Activated naive CD4-positive, alpha-beta T cell (primary cell): ENCODE measurements at places on chromosomes 7 and 10.

DNA sequence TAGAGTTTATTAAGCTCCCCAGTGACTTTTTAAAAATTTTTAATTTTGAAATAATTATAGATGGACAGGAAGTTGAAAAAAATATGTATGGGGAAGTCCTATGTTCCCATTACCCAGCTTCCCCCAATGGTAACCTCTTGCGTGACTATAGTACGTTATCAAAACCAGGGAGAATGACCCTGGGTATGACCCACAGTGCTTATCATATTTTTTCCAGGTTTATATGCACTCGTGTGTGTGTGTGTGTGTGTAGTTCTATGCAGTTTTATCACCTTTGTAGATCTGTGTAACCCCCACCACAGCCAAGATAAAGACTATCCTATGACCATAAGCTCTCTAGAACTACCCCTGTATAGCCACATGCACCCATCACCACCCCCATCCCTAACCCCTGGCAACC lies 72.8 kb downstream of the TBXAS1 start:
- DNase-seq = no peak

GRCh38 chr10:53127686-53128085 lies 355.1 kb upstream of the MBL2 start:
- no peak for DNase-seq

DNA sequence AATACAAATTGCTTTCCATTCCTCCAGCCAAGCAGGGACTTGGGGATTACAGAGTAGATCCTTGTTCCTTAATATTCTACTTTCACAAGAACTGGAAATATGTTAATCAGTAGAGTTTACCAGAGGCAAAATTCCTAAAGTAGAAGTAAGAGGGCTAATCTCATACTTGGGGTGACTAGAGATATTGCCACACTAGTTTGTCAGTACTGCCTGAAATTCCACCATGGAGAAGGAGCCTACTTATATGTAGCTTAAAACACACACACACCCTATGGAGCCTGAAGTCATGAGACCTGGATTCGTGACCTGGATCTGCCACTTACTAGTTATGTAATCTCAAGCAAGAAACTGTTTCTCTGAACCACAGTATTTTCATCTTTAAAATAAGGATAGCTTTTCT lies 33.9 kb downstream of the STRIP2 start:
- no peak for DNase-seq

- DNase-seq = no peak
Observed at GRCh38 chr10:29301359-29301910, 12.6 kb downstream of the LYZL1 start.

GRCh38 chr7:154905146-154905545 lies 97.8 kb downstream of the PAXIP1 start:
- DNase-seq = no peak

GRCh38 chr10:100890673-100891317 lies 22.0 kb upstream of the SLF2 start:
- no peak for DNase-seq

DNA sequence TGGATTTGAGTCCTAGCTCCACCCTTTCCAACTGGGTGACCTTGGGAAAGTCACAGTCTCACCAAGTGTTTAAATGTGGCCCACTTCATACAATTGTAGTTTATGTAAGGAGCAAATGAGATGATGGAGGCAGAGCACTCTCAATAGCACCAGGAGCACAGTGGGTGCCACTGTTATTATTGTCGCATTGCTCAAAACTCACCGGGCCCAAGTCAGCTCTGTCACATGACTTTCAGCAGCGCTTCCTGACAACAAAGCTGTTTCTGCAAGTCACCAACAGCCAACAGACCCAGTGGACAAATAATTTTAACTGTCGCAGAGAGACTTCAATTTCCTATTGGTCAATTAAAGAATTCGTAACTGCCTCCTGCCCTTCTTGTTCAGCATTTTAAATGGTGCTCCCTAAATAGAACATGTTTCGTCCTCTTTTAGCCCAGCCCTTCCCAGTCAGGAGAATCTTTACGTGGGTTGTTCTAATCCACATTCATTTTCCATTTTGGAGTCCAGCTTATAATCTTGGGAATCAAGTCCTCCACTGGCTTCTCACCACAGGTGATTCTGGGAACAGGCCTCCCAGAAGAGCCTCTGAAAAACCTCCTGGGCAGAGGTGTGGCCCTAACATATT lies 415.6 kb upstream of the NPVF start:
- DNase-seq = no peak

DNA sequence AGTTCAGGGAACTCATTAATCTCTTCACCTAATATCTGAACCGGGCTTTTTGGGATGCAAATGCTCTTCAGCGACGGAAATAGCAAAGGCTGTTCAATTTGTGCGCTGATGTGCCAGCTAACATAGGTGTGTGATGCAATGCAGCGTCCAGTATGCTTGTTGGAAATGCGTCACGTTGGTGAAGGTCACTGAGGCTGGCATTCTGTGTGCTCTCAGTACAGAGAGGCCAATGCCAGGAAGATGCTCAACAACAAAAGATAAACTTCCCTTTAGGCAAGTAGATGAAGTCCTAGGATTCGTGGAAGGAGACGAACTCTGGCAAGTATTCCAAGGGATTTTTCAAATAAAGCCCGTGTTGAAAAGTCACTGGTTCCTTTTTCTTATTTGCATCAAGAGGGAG lies 649.5 kb upstream of the MKI67 start:
- DNase-seq = no peak

DNA sequence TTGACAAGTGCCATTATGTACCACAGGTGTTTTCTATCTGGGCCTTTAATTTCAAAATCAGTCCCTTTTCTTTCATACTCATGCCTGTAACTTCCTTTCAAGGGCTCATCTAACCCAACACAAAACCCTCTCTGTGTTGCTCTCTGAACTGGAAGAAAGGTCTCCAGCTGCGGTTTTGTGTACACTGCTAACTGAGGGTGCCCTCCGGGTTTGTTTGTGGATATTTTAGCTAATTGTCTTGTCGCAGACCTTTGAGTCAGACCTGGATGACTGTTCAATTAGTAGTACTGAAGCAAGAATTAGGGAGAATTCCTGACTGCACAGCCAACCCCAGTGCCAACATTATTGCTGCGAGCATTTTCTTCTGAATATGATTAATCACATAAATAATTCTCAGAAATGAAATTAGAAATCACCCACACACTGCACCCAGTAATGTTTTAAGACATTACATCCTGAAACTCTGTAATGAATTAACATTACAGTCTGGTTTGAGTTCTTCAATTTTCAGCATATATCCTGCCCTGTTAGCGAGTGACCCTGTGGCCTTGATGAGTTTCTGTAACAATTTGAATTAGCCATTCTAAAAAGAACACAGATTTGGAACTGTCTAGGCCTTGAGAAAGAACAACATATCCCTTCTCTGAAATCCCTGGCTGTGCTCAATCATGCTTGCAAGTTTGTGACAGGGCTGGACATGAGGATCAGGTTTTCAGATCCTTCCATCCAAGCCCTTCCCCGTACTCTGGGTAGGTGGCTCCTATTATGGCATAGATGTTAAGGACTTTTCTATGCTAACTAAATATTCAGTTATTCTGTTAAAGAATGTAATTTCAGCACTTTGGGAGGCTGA lies 460.1 kb downstream of the PLXDC2 start:
- no peak for DNase-seq

GRCh38 chr7:22117222-22117621 lies 171.5 kb upstream of the CDCA7L start:
- DNase-seq = no peak

GRCh38 chr7:94264756-94265155 lies 129.9 kb upstream of the COL1A2 start:
- DNase-seq = no peak

DNA sequence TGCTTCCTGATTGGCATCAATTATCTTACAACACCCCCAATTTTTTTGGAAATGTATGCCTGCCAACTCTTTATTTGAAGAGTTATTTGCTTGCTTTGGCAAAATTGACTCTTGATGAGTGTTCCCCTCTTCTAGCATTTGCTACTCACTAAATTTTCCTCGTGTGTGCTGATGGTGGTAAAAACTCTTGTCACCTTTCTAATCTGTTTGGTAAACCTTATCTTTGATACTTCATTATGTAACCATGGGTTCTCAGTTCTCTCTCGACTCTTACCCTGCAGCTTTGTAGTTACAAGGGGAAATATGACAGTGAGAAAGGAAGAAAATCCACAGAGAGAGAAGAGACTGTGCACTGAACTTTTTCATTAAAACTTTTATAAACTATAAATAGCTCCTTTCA lies 102.5 kb downstream of the CDK14 start:
- DNase-seq = no peak

DNA sequence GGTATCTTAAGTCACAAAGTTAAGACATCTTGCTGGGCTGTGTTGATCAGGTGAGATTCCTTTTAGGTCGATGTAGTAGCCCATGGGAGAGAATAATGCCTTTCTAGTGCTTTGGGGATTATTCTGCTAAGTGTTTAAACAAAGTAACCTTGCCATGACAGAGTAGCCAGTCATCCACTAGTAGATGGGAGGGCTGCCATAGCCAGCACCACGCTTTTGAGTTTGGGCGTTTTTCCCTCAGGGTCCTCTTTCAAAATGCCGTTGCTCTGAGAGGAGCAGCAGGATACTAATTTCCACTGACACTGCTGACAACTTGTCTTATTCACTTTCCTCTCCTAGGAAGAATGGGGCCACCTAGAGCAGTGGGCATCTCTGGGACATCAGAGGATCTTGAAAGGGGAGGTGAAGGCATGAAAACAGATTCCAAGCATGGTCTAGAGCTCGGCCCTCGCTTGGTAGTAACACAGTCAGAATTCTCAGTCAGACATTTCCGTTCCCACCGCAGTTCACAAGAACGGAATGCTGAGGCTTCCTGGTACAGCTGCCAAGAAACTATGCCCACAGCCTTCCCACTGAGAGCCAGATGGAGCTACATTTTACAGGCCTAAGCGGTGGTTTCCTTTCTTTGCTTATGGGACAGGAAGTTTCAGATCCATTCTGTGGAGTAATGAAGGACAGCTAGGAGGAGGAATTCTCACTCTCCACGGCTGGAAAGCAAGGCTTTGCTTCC lies 15.3 kb upstream of the RSU1 start:
- no peak for DNase-seq

DNA sequence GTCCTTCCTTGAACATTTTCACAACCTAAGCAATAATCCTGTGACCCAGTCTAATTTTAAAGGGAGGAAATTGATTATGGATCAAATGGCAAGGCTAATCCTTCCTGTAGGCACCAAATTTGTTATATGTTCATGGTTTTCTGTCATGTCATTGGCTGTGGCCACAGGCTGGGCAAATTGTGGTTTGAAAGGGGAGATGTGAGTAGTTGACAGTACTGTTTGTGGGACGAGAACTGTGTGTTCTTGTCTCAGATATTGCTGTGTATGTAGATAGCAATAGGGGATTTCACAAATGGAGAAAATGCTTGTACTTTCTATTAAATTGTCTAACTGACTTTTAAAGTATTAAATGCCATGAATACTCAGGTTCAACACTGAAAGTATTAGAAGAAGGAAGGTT lies 8.1 kb upstream of the PRKG1 start:
- no peak for DNase-seq

GRCh38 chr10:117134306-117135025 lies 3.6 kb downstream of the VAX1 start:
- DNase-seq = no peak

DNA sequence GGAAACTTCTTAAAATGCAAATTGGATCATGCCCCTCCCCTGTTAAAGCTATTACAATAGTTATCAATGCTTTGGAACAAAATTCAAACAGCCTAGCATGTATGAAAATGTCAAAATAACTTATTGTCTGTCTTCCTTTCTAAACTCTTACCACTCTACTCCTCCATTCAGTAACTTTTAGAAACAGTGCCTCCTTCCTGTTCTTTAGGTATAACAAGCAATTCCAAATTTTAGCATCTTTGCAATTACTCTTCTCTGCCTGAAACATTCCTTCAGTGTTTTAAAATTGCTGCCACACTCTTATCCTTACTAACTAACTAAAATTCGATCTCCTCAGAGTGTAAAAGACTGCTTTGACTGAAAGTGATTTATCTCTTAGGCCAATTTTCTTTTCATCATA lies 660.4 kb upstream of the LRRTM3 start:
- DNase-seq = no peak

DNA sequence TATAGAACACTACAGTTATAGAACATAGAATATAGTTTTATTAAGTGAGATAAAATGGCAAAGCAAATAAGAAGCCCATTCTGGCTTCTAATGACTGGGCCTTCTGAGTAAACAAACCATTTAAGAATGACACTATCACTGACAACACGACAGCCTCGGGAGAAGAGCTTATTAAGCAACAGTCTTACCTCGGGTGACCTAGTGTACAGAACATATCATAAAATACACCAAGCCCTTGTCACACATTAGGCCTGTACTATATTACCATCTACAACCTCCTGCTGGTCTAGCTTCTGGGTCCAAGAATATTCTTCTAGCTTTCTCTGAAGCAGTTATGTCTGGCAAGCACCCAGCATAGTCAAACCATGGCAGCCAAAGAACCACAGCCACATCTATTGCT lies 32.0 kb downstream of the CCDC186 start:
- DNase-seq = no peak

- no peak for DNase-seq
Observed at GRCh38 chr7:107398161-107398560, 71.7 kb upstream of the GPR22 start.

DNA sequence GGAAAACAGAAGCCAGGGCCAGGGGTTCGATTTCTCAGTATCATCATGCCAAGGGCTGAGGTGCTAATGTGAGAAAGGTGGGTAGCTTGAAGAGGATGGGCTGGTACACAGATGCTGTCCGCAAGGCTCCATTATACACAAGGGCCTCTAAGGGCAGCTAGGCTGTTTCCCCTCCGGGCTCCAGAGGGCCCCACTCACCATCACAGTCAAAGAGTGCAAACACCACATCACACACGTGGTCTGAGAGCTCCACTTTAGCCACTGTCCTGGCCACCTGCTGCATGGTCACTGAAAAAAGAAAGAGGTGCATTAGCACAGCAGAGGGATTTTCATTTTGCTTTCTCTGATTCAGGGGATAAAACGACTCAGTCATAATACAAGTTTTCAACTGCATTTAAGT lies 20.9 kb upstream of the DNAJB12 start:
- DNase-seq = no peak

- DNase-seq = no peak
Observed at GRCh38 chr10:115005771-115006170, 67.8 kb downstream of the TRUB1 start.

DNA sequence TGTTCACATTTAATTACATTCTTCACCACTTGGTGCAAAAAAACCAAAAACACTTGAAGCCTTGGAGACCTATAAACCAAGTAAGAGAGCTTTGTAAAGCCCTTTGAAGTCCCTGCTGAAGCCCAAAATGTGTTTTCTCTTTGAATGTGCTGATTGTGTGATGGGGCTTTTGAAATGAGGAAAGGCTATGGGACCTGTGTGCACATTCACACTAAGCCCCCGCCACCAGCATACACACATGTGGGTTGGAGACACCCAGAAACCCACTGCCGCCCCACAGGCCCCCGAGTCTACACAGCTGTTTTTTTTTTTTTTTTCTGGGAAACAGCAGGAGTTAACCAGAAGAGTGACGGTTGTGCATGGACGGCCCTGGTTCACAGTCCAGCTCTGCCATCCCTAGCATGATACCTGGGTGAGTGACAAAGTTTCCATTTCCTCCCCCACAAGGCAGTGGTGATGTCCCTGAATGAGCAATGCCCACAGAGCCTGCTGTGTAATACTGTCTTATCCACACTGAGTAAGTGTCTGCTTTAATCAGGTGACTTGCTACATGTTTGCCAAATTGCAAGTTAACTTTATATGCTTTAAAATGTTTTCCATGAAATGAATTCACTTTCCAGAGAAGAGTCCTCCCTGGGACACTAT lies 154.6 kb upstream of the GDF10 start:
- DNase-seq = no peak
